A549 treated with RU486 at 1 μM for 4 hours (cell line): ENCODE measurements at places on chromosomes 6 and 20. TPM values are rescaled to one million over a fixed set of nuclear protein-coding genes. Genes with fewer than 3 reads are reported as not detected.

The JPH2 gene
- total RNA-seq: 0.81 to 1.2 TPM (median 0.88 TPM) in 5 replicates

The MYH7B gene
- total RNA-seq: 0.03 to 0.04 TPM in 2 of 5 replicates, not detected in the others

The FRK gene
- total RNA-seq: 0.71 to 1.7 TPM (median 1.5 TPM) in 5 replicates

The DEFB132 gene
- not detected in 5 replicates for total RNA-seq

The FHL5 gene
- not detected in 5 replicates for total RNA-seq

The SLC35B3 gene
- 4.0 to 8.0 TPM (median 7.7 TPM) in 5 replicates for total RNA-seq
